Right cardiac atrium (tissue), 5 donors: ENCODE measurements at places on chromosomes 3 and 15. TPM values are rescaled to one million over a fixed set of nuclear protein-coding genes. Genes with fewer than 3 reads are reported as not detected.

GRCh38 chr15:80613762-80614365, 81.2 kb upstream of the ABHD17C start:
- DNase-seq, result no peak

The SHF gene
- total RNA-seq, result 11.8 TPM

GRCh38 chr15:77035584-77035983, 35.3 kb downstream of the TSPAN3 start:
- DNase-seq, result no peak

DNA sequence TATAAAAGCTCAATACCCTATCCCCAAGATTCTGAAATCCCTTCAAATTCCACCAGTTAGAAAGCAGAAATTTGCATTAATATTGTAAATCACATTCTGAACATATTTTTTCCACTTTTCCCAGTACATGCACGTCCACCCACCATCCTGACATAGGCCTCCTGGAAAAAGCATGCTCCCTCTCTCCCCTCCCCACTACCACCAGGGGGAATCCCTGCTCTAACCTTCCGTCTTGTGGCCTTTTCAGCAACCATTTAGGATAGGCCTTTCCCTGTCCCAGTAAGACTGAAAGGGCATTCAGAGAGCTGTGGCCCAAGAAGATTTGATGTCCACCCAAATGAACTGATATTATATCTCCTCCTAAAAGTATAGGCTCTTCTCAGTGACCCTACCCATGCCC, 182.1 kb downstream of the ARRDC4 start:
- DNase-seq, result no peak

DNA sequence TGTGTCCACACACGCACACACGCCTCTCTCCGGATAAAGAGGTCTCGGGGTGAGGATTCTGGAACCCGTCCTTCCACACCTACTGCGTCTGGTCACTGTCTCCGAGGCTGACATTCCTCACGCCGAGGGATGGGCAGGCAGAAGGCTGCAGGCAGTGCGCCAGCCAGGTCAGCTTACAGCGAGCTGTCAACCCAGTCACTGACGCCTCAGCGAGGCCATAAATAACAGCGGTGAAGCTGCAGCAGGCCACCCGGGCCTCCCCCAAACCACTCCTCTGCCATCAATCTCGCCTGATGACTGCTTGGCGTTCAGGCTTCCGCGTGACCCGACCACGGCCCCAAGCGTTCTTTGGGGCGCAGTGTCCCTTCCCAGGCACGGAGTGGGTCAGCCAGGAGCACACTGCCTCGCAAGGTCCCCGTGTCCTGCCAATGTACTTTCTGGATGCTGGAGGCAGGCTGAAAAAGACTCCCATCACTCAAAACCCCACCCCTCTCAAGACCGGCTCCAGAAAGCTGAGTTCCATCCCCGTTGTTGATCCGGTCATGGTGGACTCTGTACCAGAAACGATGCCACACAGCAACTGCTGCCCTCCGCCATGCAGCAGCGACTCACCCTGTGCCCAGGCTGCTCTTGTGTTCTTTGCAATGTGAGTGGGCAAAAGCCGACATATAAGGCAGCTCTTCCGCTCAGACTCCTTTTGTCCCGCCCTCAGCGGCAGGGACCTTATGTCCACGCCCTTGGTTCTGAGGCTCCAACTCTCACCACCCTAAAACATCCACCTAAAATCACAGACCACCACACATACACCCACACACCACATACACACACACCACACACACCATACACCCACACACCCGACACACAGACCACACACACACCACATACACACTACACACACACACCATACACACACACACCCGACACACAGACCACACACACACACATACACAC, 27.1 kb downstream of the CPN2 start:
- peak; percentile 93 for DNase-seq
